Activated T-helper 1 cell treated with anti-CD3 and anti-CD28 coated beads, Interleukin-2, amount 50 U/mL, for 16 hours (primary cell): ENCODE measurements at places on chromosomes 2 and 18.

DNA sequence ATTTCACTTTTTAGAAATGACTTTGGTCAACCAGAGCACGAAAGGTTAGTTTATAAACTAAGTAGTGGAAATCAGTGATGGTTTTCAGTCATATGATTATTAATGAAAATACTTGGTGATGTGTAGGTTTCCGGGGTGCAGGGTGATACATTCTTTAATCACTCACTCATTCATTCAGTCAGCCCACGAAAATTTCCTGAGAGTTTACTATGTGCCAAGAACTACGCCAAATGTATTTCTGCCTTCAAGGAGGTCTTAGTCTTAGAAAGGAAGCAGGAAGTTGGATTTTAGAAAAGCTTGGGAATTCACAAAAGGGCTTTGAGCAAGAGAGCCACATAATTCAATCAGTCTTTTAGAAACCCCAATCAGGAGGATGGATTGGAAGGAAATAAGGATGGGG, 543.6 kb downstream of the PLCL1 start:
- no peak for DNase-seq

- DNase-seq: no peak
These were observed 197.4 kb upstream of the HDAC4 start for GRCh38 chr2:239598011-239598731.

GRCh38 chr18:26119246-26119645, 14.4 kb upstream of the PSMA8 start:
- no peak for DNase-seq

DNA sequence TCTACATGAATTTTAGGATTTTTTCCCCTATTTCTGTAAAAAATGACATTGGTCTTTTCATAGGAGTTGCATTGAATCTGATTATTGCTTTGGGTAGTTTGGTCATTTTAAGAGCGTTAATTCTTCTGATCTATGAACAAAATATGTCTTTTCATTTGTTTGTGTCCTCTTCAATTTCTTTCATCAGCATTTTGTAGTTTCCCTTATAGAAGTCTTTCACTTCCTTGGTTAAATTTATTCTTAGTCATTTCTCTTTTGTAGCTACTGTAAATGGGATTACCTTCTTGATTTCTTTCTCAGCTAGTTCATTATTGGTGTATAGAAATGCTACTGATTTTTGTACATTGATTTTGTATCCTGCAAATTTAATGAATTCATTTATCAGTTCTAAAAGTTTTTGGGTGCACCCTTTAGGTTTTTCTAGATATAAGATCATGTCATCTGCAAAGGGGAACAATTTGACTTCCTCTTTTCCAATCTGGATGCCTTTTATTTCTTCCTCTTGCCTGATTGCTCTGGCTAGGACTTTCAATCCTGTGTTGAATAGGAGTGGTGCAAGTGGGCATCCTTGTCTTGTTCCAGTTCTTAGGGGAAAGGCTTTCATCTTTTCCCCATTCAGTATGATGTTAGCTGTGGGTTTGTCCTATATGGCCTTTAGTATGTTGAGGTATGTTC, 36.6 kb upstream of the AAK1 start:
- DNase-seq: no peak

DNA sequence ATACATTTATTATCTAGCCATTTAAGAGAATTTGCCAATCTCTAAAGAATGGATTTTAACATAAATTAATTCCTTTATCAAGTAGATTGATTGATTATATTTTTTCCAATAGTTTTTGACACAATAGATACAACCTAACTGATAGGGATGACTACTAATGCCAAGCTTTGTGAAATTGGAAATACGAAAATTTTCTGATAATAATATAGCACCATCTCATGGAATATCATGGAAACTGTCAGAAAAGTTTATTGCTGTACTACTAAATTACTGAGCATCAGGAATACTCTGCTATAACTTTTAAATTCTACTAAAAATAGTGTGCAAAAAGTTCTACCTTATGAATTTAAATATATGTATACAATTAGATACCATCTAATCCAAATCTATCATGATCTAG, 101.8 kb upstream of the MAP2 start:
- no peak for DNase-seq
